ENCODE measurements at places on chromosomes 16 and 17.

DNA sequence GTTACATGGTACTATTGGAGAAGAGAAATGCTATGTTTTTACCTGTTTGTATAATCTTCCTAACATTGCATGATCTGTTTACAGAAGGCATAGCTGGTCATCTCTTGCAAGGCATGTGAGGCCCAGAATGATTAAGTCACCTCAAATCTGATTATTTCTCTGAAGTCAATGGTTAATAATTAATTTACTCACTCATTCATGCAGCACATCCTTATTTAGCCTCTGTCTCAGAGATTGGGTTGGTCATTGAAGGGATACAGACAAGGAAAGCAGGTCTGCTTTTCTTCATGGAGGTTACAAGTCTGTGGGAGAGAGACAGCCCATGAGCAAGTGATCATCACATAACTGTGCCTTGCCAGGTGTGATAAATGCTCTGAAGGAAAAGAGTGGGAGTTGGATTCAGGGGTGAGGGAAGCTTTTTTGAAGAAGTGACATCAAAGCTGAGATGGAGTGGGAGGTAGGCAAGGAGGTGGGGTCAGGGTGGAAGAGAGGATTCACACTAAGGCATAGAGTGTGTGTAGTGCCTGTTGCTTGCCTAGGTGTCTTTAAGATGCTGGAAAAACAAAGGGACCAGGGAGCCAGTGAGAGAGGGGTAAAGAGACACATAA is 16.3 kb upstream of the RBFOX1 start:
- no peak for DNase-seq

- no peak for DNase-seq
Observed at GRCh38 chr16:19833581-19833980, 51.1 kb downstream of the GPRC5B start.

DNA sequence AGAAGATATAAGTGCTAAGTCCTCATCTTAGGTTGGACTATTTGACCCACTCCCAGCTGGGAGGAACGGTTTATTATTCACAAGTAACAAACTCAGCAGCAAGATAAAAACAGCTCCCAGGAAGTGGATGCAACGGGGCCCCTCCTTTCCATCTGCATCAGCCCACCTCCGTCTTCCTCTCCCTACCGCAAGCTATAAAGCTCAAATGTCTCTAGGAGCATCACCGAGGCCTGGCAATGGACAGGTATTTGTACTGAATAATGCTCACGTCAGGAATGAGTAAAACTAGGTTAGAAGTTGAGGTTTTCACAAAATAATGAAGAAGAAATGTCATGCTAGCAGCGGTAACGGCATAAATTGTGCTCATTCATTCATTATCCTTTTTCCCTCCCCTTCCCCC is 408.7 kb upstream of the PSMD7 start:
- DNase-seq: no peak

DNA sequence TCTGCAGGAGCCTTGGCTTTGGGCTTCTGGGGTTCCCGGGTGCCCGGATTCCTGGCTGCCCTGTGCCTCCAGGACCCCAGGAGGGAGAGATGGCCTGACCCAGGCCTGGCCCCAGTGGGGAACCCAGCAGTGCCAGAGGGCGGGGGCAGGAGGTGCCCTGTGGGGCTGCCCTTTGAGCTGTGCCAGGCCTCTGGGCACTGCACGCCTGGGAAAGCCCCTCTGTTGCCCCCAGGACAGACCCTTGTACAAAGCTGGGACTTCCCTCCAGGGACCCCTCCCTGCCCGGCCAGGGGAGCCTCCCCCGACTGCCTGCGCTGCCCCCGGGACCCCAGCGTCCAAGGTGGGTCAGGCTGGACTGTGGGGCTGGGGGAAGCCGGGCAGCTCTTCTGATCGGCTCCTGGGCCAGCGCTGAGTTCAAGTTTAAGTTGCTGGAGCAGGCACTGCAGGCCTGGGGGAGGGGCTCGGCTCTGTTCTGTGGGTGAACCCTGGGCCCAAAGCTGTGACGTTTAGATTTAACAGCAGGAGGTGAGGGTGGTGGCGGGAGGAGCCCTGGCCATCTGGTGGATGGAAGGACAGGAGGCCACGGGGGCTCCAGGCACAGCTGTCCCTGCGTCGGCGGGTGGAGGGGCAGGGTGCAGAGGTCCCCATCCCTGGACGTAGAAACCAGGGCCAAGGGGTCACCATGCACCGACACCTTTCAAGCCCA is 27.6 kb upstream of the C1QTNF8 start:
- DNase-seq: no peak

DNA sequence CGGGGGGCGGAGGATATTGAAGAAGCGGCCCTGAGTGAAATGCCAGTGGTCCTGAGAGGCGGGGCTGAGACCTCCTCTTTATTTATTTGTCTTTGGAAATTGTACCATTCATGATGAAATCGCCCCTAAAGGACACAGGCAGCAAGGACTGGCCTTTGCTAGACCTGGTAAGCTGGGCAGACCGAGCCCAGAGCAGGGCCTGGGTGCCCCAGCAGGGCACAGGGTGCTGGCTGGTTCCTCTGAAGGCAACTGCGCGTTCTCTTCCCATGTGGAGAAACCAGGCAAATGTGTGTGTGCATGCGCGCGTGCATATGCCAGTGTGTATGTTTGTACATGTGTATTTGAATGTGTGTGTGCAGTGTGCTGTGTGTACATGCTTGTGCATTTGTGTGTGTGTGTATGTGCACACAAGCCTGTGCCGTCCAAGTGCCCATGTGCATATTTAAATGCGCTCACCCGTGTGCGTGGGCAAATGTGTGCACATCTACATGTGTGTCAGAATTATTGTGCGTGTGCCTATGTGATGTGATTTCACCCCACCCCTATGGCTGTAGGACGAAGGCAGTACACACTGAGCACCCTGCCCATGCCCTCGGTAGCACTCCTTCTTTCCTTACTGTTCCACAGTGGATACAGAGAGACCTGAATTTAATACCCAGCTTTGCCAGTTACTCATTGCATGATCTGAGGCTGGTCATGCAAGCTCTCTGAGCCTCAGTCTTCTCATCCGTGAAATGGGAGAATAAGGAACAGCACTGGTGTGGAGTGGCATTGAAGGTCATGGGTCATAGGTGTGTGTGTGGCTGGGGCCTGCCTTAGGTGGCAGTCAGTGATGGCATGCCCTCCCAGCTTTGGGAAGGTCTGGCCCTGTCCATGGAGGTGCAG is 105.2 kb downstream of the CMIP start:
- no peak for DNase-seq

DNA sequence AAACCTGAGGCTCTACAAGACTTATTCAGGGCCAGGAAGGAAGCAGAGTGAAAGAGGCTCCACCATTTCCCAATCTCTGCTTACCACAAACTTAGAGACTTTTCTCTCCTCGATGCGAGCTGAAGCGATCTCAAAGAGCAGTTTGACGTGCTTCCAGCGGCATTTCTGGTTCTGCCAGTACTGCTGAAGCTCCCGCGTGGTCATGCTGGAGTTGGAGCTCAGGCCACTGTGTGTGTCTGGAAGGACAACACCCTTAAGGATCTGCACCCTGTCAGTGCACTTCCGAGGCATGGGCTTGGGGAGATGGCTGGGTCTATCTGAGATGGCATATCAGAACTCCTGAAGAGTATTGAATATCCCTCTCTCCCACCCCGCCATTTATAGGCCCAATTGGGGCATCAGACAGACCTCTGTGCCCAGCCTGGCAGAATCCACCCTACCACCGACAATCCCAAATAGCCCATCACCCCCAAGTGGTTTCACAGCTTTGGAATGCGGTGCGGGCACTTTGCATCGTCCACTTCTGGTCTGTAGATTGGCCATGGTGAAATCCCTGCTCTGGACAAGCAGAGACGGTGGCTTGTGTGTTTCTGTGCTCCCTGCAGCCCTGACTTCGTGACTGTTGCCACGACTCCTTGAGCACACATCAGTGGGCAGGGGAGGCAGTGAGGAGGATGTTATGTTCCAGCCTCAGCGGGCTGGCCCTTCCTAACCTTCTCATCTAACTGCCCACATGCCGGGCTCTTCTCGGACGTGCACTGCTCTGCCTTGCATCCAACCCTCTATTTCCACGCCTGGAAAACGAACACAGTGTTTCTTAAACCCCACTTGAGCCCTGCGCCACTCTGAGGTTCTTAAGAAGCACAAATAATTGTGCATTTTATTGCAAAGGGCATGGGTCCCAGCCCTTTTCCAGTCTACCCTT is 5.2 kb downstream of the SNX20 start:
- DNase-seq: no peak

DNA sequence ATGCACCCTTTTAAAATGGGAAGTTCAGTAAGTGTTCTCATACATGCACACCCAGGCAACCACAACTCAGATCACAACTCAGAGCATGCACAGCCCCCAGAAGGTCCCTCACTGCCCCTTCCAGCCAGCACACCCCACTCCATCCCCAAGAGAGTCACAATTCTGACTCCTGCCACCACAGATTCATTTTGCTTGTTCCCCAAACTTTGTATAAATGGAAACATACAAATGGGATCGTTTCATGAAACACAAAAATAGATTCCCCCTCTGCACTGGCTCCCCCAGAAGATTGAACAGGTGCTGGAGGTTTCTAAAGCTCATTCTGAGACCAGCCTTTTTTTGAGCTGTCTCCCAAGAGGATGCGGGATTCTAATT is 3.3 kb upstream of the TNFRSF13B start:
- DNase-seq: no peak

All from hindlimb muscle (tissue), 1 donor.